DND-41 (cell line): ENCODE measurements at places on chromosomes 12 and 14.

DNA sequence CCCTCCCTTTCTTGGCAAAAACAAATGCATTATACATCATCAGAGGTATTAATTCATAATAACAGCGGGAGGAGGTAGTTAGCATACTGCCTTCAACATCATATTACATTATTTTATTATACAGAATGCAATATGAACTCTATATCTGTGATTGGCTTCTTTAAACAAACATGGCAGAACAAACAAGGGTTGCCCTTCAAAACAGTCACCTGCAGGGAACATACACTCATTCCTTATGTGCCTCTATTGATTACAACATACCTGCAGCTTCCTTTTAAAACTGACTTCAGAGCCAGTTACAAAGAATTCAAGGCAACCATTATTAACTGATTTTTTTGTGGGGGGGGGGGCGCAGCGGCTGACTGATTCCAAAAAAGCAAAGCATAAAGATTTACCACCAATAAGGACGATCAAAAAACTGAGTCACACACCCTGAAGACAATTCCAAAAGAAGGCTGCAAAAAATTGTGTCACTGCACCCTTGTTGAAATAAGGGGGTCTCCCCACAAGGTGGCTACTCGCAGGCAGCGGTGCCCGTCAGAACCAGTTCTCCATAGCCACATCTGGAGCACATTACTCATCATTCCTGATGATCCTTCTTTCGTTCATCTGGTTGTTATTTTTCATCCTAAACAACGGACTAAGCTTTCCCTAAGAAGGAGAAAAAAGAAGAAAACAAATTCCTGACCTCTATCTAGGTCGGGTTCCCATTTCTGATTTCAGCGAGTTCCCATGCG is 51.8 kb downstream of the SMUG1 start:
- peaks cover 33% of the 10 kb centered on the region for H3K27me3 ChIP-seq
- H3K36me3 ChIP-seq = no peaks in the 10 kb centered on the region
- no peak overlapping the region for H3K27ac ChIP-seq
- no peak for DNase-seq

- no peaks in the 10 kb centered on the region for H3K36me3 ChIP-seq
- no peak for DNase-seq
- H3K4me3 ChIP-seq = no peak overlapping the region
These were observed 204.5 kb downstream of the SPTSSA start for GRCh38 chr14:34257505-34257904.

DNA sequence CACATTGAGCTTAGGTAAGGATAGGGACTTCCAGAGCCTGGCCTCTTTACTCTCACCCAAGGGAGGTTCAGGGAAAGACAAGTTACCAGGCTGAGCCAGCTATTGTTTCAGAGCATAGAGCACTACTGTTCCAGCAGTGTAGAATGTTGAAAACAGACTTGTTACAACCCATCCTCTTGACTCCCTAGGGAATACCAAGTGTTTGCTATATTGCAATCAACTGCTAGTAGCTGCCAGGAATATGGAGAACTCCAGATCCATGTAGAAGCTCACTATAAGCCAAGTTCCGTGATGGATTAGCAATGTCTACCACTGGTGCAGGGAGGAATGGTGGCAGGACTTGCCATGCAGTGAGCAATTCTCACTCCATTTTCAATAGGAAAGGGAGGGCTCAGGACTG is 199.8 kb upstream of the RBM19 start:
- no peak overlapping the region for H3K27ac ChIP-seq
- DNase-seq = no peak
- no peaks in the 10 kb centered on the region for H3K36me3 ChIP-seq

GRCh38 chr14:92573761-92574498 is 60.3 kb downstream of the RIN3 start:
- H3K4me3 ChIP-seq = no peak overlapping the region
- no peak for DNase-seq
- H3K36me3 ChIP-seq = no peaks in the 10 kb centered on the region
- no peaks in the 10 kb centered on the region for H3K4me1 ChIP-seq
- H3K27ac ChIP-seq = no peak overlapping the region

DNA sequence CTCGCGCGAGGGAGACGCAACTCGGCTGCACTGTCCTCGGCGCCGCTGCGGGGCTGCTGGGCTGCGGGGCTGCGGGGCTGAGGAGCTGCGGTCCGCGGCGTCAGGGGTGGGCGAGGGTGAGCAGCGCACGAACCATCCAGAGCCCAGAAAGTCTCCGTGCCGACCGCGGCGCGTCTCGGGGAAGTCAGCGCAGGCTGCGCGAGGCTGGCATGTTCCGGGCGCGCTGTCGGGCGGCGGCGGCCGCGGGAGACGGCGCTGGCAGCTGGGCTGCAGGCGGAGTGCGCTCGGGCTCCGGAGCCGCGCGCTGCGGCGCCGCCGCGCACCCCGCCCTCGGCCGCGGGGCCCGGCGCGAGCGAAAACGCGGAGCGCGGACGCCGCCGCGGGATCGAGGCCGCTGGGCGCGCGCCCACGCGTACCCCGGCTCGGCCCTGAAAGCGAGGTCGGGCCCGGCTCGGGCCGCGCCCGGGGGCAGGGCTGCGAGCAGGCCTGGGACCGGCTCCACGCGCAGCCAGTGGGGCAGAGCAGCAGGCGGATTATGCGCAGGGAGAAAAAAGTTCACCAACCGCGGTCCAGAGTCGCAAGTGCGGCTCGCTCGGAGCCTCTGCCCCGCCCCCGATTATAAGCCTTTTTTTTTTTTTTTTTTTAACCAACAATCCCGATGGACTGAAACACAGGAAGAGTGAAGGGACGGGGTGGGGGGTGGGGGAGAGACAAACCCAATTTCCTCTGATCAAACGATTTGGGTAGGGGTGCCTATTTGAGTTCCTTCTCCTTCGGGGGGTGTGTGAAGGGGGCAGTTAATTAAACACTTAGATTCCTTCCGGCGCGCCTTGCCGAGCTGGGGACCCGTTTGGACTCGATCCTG is at the start of gene PRICKLE1:
TSS of gene PRICKLE1 (minus strand) at position 282 of the 865 bp plus-strand sequence. CDS start 117,230 bp downstream, outside the sequence.
- no peaks in the 10 kb centered on the region for H3K36me3 ChIP-seq
- no peak within 1 kb of the TSS for H3K27ac ChIP-seq
- no peaks in the 10 kb centered on the region for H3K4me1 ChIP-seq
- no peaks in the 10 kb centered on the region for H3K27me3 ChIP-seq

DNA sequence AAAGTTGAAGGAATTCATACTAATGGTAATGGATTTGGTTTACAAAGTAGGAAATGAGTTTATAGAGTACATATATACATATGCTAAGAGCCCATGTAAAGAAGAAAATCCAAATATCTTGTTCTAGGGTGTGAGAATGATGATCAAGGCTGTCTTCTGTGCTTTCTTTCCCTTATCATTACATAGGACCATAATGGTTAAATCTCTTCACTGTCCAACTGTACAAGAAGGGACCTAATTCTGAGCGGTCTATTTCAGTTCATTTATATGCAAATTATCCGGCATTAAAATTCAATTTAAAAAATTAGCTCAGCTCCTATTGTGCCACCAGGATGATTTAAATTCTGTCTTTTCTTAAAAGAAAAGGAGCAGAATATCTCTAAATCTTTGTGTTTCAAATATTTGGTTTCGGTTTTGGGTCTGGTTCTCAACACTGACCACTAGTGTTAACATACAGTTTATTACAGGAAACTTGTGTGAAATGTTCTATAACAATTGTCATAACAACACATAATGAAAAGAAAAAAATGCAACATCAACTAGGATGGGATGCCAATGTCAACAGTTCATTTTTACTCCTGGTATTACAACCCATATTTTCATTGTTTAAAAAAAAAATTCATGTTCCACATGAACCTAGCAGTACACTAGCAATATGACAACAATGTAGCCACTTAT is 16.8 kb downstream of the OR4K1 start:
- H3K4me3 ChIP-seq = no peak overlapping the region
- no peaks in the 10 kb centered on the region for H3K27me3 ChIP-seq
- H3K36me3 ChIP-seq = no peaks in the 10 kb centered on the region

- H3K4me1 ChIP-seq = peaks cover 9% of the 10 kb centered on the region
- H3K27me3 ChIP-seq = peaks cover 13% of the 10 kb centered on the region
- no peaks in the 10 kb centered on the region for H3K36me3 ChIP-seq
- no peak for DNase-seq
- no peak overlapping the region for H3K4me3 ChIP-seq
These were observed 21.9 kb upstream of the CDCA4 start for GRCh38 chr14:105042813-105043212.

- no peaks in the 10 kb centered on the region for H3K27me3 ChIP-seq
- peaks cover 7% of the 10 kb centered on the region; the same call in 1 of the 2 replicates for H3K4me1 ChIP-seq
- no peak overlapping the region for H3K27ac ChIP-seq
- no peak overlapping the region for H3K4me3 ChIP-seq
- H3K36me3 ChIP-seq = no peaks in the 10 kb centered on the region
These were observed 787.3 kb downstream of the VRK1 start for GRCh38 chr14:97584528-97584927.

- no peak overlapping the region for H3K4me3 ChIP-seq
- DNase-seq = no peak
- H3K36me3 ChIP-seq = no peaks in the 10 kb centered on the region
- H3K27me3 ChIP-seq = no peaks in the 10 kb centered on the region
These were observed 768 bp downstream of the DBX2 start for GRCh38 chr12:45049912-45050750.

- no peaks in the 10 kb centered on the region for H3K4me1 ChIP-seq
- no peak for DNase-seq
- no peaks in the 10 kb centered on the region for H3K36me3 ChIP-seq
- H3K4me3 ChIP-seq = no peak overlapping the region
- no peaks in the 10 kb centered on the region for H3K27me3 ChIP-seq
These were observed 97.8 kb downstream of the SLC6A15 start for GRCh38 chr12:84814664-84815245.

GRCh38 chr14:30982533-30982932 is 42.9 kb upstream of the AP4S1 start:
- H3K27ac ChIP-seq = no peak overlapping the region
- H3K27me3 ChIP-seq = no peaks in the 10 kb centered on the region
- H3K4me3 ChIP-seq = no peak overlapping the region

DNA sequence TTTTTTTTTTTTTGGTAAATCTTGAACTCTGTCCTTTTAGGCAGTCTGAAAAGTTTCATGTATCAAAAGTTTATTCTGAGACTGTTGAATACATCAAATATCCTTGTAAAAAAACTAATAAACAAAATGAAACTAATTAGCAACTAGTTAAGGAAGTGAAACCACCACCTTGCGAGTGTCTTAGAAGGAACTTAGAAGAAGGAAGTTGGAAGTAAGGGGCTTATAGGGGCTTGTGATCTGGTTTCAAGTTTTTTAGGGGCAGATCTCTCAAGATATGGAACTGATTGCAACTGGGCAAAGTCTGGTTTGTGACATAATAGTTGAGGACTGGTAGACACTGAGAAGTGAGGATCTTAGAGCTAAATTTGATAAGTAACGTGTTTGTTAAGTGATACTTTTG is 748.8 kb downstream of the C12orf50 start:
- H3K36me3 ChIP-seq = no peaks in the 10 kb centered on the region
- no peak for DNase-seq
- no peak overlapping the region for H3K4me3 ChIP-seq
- H3K27me3 ChIP-seq = no peaks in the 10 kb centered on the region
- no peaks in the 10 kb centered on the region for H3K4me1 ChIP-seq
